ENCODE measurements at places on chromosomes 2 and 18.

- DNase-seq = no peak
These were observed 34.1 kb upstream of the IL1RL1 start for GRCh38 chr2:102277202-102277700.

GRCh38 chr18:36141576-36141975 is 11.9 kb downstream of the ELP2 start:
- peak; percentile 11 for DNase-seq

GRCh38 chr2:69147841-69148533 is 135.0 kb downstream of the ANTXR1 start:
- DNase-seq = no peak

DNA sequence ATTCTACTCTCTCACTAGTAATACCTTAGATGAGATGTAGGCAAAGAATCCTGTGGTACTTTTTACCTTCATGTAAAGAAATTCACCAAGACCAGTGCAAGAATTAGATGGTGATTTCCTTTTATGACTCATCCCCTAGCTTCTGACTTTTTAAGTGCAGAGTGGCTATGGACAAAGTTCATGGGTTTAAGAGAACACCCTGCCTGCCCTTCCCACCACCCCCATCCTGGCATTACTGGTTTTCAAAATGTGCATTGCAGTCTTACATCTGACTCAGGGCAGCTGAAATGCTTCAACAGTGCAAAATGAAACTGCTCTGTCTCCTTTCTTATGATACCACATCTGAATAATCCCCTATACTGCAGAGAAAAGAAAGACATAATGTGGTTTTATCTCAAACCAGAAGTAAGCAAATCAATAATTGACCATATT is 22.6 kb downstream of the MAIP1 start:
- peak; percentile 31 for DNase-seq

DNA sequence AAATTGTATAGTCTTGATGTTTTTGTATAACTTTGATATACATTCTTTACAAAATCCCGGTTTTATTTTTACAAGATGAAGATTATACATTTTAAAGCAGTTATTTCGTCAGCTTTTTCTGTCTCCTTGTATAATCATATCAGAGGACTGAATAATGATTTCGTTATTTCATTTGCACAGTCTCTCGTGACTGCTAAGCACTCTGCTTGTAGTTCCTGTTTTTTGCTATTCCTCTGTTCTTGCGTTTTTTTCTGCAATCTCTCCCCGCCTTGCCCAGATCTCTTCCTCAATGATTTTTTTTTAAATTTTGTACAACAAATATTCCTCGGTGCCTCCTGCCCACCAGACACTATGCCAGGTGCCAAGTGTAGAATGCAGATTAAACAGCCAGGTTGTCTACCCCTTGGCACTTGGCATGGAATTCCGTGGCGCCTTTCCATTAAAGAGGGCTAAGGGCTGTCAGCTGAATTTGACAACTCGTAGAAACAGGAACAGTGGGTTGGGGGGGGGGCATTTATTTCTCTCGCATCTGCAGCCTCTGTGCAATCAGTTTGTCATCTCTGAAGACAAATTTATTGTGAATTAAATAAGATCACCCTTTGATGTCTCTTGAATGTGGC is 69.6 kb downstream of the KLHL29 start:
- no peak for DNase-seq

DNA sequence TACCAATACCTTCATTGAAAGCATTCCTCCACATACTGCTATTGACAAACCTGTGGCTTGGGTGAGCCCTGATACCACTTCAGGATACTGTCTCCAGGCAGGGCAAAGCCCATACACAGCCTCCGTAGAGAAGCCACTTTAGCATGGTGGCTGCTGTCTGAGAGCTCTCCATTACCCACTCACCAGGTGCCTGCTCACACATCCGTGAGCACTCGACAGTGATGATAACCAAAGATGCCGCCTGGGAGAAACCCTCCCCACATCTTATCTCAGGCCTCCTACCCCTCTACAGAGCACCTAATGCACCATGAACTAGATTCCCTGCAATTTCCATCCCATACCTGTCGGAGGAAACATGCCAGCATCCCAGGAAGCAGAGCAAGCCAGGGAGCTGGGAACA is 57.6 kb upstream of the KLHL29 start:
- no peak for DNase-seq

GRCh38 chr2:154532004-154532403 is 166.5 kb upstream of the KCNJ3 start:
- no peak for DNase-seq

DNA sequence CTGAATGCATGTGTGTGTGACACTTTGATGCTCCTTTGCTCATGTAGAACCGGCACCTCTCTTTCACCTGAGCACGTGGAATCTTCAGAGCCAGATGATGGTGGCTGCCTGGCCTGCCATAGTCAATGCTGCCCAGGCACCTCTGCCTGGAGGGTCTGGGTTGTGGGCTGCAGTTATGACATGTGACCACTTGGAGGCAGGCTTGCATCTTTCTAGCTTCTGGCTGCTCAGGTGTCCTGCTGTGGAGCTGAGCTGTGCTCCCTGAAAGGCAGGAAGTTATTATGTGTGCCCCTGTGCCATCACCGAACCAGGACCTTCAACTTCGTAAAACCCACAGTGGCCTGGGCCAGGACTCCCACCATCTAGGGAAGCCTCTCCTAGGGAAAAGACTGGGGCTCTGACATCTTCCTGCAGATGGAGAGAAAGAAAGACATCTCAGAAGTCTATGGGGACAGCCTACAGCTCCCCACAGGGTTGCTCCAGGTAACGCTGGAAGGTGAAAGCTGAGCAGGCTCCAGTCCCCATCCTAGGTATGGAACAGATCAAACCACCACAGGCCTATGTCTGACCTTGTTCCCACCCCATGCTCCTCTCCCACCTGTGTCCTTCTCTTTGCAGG is 30.2 kb downstream of the PSD4 start:
- peak; percentile 61 for DNase-seq

GRCh38 chr2:49924044-49924817 is 769.9 kb upstream of the FSHR start:
- no peak for DNase-seq

DNA sequence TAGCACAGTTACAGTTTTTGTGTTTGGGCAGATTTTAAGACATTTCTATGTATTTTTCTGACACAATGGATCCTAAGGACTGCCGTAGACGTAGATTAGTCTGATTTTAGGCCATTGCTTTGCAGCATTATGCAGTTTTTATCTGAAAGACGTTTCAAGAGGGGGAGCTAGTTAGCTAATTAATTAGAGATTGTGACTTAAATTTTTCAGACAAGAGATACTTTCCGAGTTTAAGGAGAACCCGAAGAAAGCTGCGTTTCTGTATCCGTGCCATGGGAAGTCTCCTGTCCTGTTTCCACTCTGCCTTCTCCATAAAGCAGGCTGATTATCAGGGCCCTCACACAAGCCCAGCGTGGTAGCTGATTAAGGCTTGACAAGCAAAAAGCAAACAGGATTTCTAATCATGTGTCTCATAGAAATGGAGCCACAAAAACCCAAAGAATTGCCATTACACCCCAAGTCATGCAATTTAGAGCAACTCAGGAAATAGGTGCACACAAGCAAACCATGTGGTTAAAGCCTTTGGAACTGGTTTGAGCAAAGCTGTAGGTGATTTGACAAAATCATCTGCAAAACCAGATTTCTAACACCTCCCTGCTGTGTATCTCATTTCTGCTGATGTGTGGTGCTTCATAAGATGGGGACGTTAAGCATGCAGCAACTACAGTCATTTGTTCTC is 808.1 kb downstream of the RNF144A start:
- DNase-seq = peak; percentile 27

Data from NK-92 treated with Interleukin-12 subunit alpha and Interleukin-12 subunit beta, amount 100 ng/mL, for 24 hours (cell line).